Activated naive CD4-positive, alpha-beta T cell treated with Interleukin-2 at 50 U/mL for 16 hours (primary cell): ENCODE measurements at places on chromosomes 2 and 18.

DNA sequence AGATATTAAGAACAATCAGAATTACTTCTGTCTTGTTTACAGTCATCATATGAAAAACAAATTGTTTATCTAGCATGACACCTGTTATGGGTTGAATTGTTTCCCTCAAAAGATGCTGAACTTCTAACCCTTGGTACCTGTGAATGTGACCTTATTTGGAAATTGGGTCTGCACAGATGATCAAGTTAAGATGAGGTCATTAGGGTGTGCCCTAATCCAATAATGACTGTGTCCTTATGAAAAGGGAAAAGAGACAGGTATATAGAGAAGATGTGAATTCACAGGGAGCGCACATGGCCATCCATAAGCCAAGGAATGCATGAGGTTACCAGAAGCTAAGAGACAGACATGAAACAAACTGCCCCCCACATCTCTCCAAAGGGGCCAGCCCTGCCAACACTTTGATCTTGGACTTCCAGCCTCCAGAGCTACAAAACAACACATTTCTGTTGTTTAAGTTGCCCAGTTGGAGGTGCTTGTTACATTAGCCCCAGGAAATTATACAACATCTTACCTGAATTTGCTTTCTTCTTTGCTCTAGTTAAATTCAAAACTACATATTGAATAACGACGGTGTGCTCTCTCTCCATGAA is 2.3 kb upstream of the HPCAL1 start:
- DNase-seq = no peak

DNA sequence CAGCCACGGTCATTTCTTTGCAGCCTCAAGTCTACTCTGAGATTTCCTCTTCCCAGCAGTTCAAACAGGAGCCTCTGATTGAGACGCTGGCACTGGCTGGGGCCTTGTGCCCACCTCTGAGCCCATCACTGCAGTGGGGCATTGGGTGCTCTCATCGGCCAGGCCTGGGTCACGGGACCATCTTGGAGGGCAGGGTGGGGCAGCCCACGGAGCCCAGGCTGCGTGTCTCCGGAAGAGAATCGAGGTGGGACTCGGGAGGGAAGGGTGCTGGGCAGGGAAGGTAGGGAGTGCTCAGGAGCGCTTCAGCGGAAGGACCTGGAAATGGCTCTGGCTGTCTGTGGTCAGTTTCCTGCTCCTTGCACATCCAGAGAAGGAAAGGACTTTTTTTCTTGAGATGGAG is 82.4 kb downstream of the RTP5 start:
- no peak for DNase-seq

DNA sequence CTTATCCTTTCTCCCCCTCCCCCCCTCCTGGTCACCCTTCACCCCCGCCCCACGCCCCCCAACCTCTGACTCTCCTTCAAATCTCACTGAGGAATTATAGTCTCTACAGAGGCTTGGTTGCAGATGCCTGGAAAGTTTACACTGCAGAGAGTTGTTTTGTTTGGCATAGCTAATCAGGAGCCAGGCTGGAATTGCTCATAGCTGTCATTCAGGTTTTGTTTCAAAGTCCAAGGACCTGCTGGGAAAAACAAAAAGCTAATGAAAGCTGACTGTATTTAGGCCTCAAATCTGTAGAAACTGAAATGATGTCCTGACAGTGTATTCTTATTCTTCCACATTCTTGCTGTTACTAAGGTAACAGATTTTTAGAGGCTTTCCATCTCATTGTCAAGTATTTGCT is 22.6 kb downstream of the GREB1L start:
- DNase-seq = no peak

- DNase-seq = no peak
Measured at GRCh38 chr2:122100346-122100745, 344.9 kb downstream of the TSN start.

DNA sequence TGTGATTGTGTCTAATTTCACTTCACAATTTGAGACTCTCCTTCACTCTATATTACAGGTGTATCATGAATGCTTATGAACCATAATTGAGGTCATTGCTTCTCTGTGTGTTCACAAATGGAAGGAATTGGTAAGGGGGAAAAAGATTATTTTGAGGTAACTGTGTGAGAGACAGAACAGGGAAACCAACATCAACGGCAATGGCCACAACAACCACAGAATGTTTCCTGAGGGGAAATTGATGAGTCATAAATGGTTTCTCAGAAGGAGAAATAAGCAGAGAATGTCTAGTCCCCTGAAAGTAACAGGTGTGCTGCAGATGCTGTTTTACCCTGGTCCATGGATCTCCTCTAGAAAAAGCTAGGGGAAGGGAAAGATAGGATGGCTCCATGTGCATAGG is 361.2 kb upstream of the GALNT5 start:
- no peak for DNase-seq

DNA sequence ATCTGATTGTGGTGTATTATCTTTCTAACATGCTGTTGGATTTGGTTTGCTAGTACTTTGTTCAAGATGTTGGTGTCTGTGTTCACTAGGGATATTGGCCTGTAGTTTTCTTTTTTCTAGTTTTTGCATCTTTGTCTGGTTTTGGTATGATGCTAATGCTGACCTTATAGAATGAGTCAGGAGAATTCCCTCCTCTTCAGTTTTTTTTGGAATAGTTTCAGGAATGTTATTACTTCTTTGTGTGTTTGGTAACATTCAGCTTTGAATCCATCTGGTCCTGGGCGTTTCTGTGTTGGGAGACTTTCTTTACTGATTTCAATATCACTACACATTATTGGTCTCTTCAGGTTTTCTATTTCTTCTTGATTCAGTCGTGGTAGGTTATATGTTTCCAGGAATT is 124.2 kb upstream of the EPB41L5 start:
- no peak for DNase-seq

- DNase-seq = no peak
Measured at GRCh38 chr2:121969766-121970639, 214.6 kb downstream of the TSN start.

DNA sequence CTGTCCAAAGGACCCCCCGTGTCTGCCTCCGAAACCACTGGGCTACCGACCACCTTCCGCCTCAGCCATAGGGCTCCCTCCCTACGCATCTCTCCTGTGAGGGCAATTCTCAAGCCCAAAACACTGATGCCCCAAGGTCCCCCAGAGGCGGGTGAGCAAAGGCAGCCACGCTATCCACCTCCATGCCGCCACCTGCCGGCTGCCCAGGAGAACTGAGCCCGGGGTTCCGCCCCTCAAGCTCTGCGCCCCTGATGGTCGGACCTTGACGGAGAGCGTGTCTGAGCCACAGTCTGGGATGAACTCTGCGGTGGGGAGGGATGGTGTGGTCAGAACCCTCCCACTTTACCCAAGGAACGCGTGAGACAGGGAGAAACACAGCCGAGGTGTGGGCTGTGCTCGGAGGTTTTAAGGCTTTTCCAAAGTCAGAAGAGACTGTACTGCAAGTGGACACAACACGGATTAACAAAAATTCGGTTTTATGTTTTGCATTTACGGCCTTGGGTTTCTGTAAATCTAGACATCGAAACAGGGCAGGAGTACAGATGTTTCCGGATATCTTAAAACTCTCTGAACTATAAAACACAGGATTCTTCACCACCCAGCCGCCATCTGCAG is 114.1 kb downstream of the ZNF516 start:
- peak; percentile 32 for DNase-seq

DNA sequence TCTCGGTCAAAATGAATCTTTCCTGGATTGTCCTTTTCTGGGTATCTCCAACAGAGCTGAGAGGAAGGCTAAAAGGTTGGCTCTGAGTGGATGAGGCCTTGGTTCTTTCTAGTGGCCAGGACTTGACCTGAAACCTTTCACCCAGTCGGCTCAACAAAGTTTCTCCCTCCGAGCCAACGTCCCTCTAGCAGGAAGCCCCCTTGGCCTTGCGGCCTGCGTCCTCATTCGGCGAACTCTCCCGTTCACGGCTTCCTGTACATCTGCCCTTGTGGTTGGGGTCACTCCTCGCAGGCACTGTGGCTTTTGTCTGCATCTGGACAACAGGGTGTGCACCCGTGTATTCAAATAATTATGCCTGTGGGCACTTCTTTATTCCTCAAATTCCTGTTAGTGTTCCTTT is 9.4 kb upstream of the SIX3 start:
- DNase-seq = no peak

GRCh38 chr2:217215877-217216276 is 356.0 kb upstream of the TNP1 start:
- DNase-seq = no peak

DNA sequence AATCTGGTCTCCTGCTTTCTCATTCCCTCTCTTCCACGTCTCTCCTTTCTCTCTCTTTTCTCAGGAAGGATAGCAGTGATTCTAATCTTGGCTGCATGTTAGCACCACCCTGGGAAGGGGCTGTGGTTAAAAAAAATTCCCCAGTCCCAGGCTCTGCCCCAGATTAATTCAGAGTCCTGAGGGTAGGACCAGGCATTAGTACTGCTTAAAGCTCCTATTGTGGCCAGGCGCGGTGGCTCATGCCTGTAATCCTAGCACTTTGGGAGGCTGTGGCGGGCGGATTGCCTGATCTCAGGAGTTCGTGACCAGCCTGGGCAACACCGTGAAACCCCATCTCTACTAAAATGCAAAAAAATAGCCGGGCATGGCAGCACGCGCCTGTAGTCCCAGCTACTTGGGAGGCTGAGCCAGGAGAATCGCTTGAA is 35.4 kb upstream of the EML4 start:
- no peak for DNase-seq

DNA sequence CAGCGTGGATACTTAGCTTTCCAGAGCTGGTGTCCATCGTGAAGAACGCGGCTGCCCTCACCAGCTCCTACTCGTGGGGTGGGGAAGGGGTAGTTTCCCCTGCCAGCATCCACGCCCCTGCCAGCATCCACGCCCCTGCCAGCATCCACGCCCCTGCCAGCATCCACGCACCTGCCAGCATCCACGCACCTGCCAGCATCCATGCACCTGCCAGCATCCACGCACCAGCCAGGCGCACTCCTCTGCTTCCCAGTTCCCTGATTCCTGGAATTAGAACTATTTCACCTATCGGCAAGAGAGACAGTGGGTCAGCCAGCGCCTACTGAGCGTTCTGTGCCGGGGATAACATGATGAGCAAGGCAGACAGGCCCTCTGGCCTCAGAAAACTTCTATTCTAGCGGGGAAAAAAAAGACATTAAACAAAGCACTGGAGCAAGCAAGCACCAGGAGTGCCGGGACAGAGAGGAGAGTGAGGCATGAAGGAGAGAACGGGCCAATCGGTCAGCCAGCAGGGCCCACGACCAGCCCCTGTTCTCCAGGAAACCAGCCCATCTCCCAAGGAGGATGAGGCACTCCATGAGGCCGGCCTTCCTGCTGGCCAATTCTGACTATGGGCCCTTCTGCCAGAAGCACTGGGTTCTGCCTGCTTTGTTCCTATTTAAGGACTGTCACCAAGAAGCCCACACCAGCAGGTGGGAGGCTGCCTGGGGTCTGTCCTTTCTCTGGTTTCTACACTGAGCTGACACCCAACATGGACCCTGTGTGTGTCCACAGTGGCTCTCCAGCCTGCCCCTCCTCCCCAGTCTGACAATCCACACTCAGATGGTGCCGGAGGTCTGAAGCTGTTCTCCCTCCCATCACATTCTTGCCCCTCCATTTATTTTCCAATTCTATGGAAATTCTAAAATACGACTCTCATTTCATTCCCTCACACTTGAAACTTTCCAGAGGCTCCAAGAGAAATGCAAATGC is 78.4 kb upstream of the SALL3 start:
- no peak for DNase-seq

GRCh38 chr2:48927355-48927754 is 171.8 kb upstream of the LHCGR start:
- no peak for DNase-seq

DNA sequence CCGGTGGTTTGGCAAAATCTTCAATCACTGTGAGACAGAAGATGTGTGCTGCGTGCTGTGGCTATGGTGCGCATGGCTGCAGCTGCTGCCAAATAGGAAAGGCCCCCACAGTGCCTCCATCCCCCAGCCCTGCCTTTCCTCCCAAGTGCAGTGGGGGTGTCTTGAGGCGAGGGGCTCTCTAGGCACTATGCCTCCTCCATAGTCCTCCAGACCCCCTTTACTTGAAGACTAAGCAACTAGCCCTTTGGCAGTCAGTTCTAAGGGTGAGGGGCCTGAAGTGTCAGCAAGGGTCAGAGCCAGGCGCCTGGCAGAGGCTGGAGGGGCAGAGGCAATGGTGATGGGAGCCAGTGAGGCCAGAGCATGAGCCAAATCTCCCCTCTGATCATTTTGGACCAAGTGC is 13.6 kb upstream of the TMEM185B start:
- no peak for DNase-seq

DNA sequence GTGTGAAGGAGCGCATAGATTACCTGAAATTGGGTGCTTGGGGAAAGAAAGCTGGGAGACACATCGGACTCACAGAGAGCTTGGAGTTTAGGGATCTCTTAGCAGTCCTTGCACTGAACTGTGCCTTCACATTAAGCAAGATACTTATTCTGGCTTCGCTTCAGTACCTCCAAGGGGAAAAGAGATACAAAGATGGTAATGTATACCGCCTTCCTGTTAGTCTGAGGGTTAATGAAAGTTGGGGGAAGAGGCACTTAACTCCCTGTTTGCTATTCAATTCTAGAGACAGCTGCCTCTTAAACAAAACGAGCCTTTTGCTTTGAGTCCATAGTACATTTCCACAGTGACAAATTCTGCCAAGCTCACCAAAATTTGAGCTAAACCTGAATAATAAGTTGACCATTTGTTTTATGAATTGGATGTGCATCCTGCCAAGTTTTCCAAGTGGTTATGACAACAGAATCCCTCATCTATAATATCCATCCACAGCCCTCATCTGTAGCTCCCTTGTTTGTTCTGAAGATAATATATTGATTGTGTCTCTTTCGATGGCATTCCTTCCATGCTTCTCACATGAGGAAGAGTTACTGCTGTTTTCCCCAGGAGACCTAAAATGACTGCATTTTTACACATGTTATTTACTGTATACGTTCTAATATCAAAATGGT is 287.1 kb upstream of the ATP5MC3 start:
- DNase-seq = no peak

DNA sequence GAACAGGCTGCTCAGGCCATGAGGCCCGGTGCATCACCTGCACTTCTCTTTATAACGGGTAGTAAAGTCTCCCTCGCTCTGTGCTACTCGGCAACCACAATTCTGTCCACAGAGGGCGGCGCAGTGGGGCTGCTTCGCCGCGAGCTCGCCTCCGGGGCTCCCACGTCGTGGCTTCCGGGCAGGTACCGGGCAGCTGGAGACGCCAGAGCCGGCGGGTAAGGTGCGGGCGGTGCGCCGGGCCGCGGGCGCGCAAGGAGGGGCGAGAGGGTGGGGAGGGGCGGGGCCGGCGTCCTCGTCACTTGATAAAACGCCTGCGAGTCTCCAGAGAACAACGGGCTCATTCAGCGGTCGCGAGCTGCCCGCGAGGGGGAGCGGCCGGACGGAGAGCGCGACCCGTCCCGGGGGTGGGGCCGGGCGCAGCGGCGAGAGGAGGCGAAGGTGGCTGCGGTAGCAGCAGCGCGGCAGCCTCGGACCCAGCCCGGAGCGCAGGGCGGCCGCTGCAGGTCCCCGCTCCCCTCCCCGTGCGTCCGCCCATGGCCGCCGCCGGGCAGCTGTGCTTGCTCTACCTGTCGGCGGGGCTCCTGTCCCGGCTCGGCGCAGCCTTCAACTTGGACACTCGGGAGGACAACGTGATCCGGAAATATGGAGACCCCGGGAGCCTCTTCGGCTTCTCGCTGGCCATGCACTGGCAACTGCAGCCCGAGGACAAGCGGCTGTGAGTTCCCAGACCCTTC is at the start of gene ITGA6:
Gene ITGA6 (plus strand): TSS at position 331 of the 734 bp plus-strand sequence.
- DNase-seq = peak; percentile 79

- no peak for DNase-seq
Measured at GRCh38 chr2:85255813-85256594, 71.8 kb downstream of the TGOLN2 start.

- no peak for DNase-seq
Measured at GRCh38 chr2:72895759-72896281, 8.6 kb downstream of the SPR start.
